ENCODE measurements at places on chromosomes 1 and 21.

DNA sequence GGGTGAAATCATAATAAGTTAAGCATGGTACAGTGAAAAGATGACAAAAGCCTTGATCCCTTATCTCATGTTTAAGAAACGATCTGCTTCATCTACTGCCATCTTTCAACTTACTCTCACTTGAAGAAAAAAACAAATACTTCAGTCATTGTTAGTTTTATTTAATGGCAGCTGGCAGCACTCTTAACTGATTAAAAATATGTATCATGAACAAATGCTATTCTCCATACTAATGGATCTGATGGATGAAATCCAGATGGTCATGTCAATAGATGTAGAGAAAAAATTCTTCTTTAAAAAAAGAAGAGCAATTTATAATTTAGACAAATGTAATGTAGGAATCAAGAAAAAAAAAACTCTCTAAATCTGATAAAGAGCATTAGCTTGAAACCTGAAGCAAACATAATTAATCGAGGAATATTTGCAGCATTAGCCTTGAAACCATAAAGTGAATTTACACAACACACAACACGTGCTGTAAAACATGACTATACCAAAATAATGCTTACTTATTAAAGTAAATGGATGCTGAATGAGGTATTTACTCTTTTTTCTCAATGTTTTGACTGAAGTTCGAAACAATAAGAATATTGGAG is 579.0 kb upstream of the ADAMTS5 start:
- DNase-seq: no peak

DNA sequence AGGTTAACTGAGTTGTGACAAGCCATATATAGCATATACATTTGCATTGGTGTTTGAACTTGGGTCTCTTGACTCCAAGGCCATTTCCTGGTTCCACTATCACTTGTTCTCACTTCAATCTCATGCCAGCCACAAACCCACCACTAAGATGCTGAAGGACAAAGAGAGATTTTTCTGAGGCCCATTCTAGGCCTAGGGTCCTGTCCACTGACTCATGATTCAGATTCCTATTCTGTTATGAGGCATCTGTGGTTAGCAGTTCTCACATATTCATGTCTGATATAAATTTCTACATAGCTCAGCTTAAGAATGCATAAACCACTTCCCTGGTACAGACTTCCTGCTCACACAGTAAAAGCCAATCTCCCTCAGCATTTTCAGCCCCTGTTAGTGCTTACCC is 326.1 kb upstream of the BEND5 start:
- DNase-seq: no peak

DNA sequence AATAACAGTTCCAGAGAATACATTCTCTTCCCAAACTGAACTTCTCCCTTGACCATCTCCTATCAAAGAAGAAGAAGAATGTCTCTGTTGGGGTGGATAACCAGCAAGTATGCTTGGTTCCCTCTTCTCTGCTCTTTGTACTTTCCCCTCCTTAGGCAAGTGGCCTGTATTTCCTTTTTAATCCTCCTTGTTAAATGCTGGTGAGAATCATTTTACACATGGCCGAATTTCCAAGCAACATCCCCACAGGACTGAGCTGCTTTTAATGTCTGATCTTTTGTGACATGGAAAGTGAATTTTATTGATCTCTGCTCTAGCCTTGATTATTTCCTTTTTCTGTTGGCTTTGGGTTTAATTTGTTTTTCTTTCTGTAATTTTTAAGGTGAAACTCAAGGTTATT is 336.7 kb downstream of the DUSP10 start:
- DNase-seq: no peak

DNA sequence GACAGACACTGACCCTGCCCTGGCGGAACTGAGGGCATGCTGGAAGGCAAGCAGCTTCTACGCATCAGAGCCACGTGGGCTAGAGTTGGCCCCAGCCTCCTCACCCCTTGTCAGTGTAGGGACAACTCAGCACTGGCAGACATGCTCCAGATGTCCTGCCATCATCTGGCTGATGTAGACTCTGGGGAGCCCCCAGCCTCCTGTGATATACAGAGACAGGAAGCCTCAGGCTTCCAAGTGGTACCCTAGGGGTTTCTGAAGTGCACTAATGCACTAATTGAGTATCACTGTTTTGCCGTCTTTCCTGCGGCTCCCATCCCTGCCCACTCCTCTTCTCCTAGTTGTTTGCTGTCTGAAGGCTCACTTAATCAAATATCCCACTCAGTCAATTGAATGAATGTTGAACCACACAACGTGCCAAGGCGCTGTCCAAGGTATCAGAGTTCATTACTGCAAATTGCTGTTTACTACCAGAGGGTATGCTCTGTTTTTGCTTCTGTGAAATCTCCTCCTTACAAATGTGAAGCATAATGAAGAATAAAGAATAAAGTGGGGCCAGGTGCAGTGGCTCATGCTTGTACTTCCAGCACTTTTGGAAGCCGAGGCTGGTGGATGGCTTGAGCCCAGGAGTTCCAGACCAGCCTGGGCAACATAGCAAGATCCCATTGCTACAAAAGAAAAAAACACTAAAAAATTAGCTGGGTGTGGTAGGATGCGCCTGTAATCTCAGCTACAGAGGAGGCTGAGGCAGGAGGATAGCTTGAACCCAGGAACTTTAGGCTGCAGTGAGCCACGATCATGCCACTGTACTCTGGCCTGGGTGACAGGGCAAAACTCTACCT is 76.4 kb upstream of the ZBTB18 start:
- peak; percentile 5 for DNase-seq

DNA sequence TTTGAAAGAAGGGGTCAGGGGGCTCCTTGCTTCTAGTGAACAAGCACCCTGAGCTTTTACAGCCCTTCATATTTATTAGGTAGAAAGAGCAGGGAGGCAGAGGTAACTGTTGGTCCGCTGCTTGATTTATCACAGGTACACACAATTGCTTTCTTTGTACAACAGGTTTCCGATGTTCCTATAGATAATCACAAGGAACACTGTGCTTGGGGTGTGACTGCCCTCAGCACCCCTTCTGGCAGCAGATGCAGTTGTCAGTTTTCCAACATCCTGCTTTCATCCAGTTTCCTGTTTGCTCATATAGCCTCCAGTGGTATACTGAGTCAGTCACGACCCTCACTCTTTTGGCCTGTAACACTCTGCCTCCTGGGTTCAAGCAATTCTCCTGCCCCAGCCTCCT is 40.6 kb downstream of the SCP2 start:
- DNase-seq: no peak

DNA sequence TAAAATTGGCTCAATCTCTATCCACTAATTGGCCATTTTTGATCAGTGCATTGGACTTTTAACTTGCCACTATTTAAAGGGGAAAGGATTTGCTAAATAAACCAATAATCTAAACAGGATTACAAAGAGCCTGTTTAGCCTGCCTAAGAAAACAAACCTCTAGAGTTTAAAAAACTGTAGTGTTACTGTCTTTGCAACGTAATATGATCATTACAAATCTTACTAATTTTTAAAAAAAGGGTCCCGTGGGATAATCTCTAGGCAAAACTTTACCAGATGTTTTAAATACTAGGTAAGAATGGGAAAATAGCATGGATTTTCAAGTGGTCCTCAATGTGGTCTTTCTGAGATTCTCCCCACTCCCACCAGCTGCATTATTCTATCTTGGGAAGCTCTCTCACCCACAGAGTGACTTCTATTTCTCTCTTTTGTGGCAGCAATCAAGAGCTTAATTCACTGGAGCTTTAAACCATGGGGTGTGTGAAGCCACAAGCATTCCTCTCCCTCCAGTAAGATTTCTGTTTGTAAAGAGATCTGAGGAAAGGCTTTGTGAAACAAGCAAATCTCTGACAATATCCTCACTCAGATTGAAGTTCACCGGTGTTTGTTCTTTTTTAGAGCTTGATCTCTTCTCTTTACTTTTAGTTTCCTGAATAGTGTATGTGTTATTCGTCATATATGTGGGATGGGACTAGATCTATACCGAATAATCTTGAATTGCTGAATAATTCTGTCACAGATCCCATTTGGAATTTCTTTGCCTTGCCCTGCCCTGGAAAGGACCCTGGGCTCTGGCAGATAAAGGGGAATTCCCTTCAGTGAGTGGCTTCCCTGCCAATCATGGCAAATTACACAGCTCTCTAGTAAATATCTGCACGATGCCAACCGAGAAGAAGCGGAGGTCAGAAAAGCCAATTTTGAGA is 132.2 kb downstream of the TLR5 start:
- DNase-seq: no peak

DNA sequence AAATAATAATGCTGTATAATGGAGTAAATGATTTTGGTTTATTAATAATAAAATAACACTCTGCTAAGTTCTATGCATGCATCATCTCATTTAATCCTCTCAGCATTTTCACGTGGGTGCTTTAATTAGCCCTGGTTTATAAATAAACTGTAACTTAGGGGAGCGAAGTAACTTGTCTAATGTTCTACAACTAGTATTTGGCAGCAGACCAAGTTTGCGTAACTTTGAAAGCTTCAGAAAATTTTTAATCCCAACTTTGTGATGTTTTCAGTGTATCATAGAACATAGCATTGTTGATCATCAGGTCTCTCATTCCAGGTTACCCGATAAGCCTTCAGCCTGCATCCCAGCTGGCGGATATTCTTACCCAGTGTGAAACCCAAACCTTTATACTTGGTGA is 322.4 kb upstream of the SGIP1 start:
- no peak for DNase-seq

DNA sequence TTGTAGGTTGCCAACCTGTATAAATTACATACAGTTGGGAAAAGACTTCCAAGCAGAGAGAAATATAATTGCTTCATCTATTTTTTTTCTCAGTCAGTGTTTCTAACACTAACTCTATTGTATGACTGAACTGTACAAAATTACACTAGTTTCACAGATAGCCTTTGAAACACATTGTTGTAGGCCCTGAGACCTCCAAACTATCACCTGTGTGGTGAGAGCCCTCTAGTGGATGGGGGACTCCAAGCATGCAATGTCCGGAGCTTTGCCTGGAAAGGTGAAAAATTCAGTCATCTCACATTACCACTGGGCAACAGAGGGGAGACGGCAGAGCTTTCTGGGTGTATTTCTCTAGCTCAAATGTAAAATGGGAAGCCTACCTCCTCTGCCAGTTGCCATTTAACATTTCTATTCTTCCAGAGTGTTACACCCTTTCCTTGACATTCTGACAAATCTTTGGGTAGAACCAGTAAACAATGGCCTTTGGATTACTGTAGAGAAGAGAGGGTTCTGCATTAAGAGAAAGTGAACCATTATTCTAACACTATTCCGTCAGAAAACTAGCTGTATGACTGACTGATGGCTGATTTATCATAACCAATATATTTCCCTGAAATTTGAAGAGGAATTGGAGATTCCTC is 212.2 kb downstream of the LYPLAL1 start:
- DNase-seq: no peak

GRCh38 chr1:18198260-18198659 is 90.7 kb downstream of the IGSF21 start:
- DNase-seq: no peak

DNA sequence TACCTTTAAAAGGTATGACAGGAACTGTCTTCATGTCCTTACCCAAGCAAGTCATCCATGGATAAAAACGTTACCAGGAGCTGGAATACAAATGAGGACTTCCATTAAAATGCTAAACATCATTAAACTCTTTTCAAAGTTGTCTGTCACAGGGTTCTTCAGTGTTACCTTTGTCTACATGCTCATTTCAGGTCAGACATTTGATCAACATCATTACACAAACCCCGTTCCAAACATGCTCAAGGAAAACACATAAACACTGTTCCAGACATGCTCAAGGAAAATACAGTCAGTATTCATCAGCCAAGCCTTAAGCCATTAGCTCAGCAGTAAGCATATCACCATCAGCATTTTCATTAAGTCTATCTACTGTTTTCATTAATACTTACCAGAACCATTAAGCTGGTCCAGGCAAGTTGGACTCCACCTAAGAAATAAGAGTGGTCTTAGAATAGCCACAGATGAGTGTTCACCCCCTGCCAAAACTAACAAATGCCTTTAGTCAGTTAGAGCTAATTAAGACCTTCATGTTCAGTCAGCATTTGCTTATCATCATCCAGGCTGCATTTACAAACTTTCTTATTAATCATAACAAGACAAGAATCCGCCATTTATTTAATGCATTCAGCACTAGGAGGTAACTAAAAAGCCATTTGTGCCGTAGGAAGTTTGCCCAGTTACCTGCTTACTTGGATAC is 2.2 kb downstream of the GAS5 start:
- DNase-seq: no peak

- no peak for DNase-seq
Observed at GRCh38 chr21:29174607-29175013, 44.2 kb downstream of the MAP3K7CL start.

DNA sequence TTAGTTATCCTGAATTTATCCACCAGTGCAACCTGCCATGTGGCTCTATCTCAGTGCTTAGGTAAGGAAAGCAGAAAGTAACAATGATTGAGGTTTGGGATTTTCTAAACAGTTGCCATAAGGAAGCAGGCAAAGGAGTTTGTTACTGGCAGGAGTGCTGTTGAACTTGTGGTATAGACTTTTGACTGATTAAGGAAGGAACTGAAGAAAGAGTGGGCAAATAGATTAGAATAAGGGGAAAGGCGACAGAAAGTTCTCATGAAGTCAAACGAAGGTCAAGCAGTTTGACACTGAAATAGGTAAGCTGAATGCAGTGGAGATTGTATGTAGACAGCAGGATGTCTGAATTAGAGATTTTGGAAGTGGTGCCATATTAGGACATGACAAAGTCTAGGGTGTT is 24.2 kb upstream of the CR2 start:
- no peak for DNase-seq

DNA sequence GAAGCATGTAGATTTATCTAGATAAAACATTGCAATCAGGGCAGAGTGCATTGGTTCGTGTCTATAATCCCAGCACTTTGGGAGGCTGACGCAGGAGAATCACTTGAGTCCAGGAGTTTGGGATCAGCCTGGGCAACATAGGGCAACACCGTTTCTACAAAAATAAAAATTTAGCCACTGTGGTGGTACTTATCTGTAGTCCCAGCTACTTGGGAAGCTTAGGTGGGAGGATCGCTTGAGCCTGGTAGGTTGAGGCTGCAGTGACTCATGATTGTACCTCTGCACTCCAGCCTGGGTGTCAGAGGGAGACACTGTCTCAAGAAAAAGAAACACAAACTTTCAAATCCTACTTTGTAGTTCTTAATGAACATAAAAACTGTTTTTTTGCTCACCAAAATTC is 64.2 kb upstream of the RCC1 start:
- no peak for DNase-seq

- no peak for DNase-seq
Observed at GRCh38 chr1:69569576-69570328, 2.0 kb downstream of the LRRC7 start.

- DNase-seq: no peak
Observed at GRCh38 chr1:168772428-168773060, 43.5 kb upstream of the DPT start.

GRCh38 chr1:58814251-58815068 is 30.6 kb upstream of the JUN start:
- DNase-seq: no peak

GRCh38 chr1:6180268-6180706 is at the start of gene CHD5:
TSS of gene CHD5 (minus strand) at chr1:6180321. CDS start at chr1:6180023, 298 bp downstream.
- DNase-seq: no peak

GRCh38 chr1:115198938-115199337 is 109.6 kb upstream of the TSPAN2 start:
- no peak for DNase-seq
